ENCODE measurements at places on chromosomes 5 and 9.

- no peak for DNase-seq
These were observed 223.1 kb upstream of the NFIL3 start for GRCh38 chr9:91646702-91647101.

DNA sequence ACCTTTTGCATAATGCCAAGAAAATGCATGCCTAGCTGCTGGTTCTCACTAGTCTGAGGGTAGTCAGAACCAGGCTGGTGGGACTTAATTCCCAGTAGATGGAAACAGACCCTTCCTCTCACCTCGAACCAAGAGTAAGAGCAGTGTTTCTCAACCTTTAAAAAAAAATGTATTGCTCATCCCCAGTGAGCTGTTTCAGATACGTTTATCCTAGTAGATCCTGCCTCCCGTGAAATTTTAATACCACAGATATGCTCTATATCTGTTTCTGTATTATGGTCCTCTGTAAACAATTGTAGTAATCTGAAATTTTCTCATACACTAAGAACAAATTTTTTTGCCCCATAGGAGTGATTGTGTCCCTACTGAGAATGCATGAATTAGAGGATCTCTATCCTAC is 86.2 kb downstream of the TEK start:
- no peak for DNase-seq

DNA sequence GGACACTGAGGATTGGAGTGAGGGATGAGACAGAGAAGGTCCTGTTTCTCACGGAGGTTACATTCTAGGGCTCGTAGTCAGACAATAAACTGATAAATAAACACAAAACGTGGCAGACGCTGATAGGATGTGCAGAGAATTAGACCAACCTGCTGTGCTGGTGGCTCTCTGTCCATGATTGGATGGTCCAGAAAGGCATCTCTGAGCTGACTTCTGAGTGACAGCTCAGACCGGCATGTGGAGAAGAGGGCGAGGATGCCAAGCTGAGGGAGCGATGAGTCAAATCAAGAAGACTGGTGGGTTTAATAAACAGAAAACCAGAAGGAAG is 132.3 kb upstream of the TAF11L2 start:
- DNase-seq = peak; percentile 99

- no peak for DNase-seq
These were observed 63.0 kb downstream of the EXOSC2 start for GRCh38 chr9:130756455-130757152.

DNA sequence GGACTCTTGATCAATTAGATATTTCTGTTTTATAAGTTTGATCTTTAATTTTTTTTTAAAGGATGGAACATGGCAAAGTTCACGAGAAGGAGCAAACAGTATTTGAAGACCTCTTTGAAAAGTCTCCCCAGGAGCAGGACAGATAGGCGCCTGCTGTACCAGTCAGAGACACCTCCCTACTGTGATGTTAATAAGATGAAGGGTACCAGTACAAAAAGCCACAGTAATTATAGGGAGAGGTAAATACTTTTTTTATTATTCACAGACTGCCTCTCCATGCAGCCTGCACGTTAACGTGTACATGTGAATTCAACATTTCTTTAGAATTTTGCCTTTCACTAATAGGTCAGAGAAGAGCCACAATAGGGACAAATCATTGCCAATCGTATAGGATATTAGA is 146.5 kb upstream of the CDH6 start:
- DNase-seq = no peak

GRCh38 chr5:36585701-36586100 is 20.7 kb upstream of the SLC1A3 start:
- DNase-seq = no peak

DNA sequence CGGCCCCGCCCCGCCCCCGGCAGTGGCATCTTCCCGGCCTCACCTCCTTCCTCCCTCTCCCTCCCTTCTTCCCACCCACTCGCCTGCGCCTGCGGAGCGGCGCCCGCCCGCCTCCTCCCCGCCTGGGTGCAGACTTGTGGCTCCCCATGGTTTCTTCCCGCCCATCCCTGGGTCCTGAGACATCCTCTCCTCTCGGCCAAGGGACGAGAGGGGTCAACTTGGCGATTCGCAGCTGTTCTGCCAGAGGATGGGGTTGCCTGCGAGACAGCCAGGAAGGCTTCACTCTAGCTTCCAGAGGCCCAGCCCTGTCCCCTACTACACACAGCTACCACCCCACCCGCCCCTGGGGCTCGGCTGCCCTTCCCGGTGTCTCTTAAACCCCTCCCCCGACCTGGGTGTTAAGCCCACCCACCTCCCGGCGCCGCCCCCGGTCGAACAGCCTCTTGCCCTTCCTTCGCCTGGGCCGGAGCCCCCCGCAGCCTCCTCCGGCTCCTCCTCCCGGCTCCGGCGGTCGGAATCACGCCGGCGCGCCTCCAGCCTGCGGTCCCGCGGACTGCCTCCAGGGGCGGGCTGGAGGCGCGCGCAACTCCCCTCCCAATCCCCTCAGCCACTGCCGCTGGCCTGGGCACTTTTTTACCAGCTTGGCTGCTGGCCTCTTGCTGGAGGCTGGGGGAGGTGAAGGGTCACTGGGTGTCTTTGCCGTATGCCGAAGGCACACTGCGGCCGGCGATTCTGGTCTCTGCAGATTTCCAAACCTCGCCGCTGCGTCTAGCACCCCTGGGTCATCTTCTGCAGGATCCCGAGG is 1.9 kb downstream of the JADE2 start:
- peak; percentile 94 for DNase-seq

DNA sequence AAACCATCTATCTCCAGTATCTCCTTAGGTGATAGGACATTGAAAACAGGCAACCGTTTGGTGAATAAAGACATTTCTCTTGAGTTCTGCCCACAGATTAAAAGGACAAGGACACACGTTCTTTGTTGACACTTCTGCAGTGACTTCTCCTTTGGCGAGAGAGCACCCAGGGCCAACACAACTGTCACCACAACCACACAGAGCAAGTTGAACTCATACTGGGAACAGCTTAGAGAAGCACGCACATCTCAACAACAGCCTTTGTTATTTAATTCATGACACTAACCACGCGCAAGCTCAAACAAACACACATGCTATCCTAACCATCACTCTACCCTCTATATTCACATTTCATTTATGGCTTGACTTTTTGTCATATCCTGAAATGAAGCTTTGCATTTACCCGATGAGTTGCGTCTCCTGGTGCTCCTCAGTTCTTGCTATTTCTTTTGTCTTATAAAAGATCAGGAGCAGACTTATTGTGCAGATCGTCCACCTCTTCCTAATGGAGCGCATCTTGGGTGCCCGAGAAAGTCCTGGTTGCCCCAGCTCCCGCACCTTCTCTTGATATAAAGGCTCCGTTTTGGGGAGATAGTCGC is 543 bp downstream of the ST8SIA4 start:
- DNase-seq = peak; percentile 37

DNA sequence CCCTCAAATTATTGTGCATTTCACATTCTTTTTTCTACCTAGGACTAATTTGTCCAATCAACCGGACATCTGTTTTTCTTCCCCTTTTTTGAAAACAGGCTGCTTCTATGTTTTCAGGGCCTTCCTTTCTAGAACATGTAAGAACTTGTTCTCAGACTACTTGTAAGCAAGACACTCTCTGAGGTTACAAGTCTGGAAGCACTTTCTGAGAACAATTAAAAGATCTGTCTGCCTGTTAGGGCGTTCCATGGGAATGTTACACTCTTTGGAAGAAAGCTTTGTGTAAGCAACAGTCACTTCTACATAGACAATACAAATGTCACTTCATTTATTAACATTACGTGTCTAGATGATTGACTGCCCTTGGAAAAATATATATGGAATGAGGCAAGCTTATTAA is 50.9 kb upstream of the HSPB3 start:
- peak; percentile 6 for DNase-seq

DNA sequence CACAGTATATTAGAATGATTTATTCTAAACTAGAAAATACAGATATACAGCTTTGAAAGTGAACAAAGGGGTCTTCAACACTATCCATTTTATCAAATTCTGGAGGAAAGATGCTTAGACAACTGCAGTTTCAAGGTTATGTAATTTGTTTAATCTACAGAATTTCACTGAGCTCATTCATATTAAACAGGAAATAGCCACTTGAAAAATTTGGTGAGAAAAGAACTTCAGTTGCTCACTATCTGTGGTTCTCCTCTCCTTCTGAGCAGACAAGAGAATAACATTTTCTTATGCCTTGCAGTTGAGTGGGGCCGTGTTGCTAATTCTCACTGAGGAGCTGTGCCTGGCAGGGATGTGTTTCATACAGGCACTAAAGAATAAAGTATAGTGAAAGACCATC is 1428.2 kb downstream of the CDH12 start:
- peak; percentile 17 for DNase-seq

DNA sequence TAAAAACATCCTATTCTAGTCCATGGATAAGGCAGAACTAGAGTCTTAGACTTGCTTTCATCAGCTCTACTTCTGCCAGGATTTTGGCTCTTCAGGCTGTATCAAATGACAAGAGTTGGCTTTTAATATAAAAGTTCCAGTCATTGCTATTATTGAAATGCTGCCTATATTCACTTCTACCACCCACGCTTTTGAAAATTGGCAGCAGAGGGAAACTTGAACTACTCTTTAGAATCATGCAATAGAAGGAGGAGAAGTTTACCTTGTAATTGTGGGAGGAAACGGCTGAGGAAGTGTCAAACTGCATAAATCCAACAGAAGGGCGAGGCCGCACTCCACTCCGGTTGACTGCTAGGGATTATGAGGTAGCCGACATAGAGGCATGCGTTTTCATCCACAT is 122.6 kb upstream of the BASP1 start:
- no peak for DNase-seq

GRCh38 chr5:82828211-82828610 is 249.0 kb downstream of the TMEM167A start:
- DNase-seq = no peak

DNA sequence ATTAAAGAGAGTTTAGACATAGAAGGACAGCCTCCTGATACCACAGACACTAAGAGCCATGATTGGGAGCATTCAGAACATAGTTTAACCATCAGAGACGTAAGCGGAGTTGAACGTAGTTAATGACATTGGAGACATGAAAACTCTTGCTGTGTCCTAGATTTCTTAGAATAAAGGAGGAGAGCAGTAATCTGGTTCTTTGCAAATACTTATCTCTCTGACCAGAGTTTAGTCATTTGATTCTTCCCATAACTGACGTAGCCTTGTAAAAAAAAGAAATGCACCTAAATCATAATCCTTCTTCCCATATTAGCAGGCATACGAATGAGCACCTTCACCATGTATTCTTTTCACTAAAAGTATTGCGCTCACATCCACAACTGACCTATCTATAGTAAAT is 433.3 kb upstream of the SMC2 start:
- no peak for DNase-seq

DNA sequence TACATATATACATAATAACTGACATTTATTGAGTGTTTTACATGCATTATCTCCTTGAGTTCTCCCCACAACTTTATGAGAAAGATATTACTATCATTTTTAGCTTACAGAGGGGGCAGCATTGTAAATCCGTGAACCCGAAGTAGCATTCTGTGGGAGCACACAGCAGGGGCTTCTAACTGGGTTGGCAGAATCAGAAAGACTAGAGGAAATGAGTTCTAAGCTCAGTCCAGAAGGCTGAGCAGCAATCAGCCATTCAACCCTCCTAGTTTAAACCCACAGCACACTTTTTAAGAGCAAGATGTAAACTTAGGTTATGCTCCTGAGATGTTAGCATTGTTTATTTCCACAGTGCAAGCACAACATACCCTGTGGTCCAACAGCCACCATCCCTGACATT is 177.2 kb downstream of the TMEM38B start:
- DNase-seq = no peak

- DNase-seq = no peak
These were observed 112.8 kb downstream of the CMYA5 start for GRCh38 chr5:79802406-79802805.

Measured in mesenchymal stem cell (in vitro differentiated cells and primary cell).